ENCODE measurements at places on chromosomes 5 and 9.

DNA sequence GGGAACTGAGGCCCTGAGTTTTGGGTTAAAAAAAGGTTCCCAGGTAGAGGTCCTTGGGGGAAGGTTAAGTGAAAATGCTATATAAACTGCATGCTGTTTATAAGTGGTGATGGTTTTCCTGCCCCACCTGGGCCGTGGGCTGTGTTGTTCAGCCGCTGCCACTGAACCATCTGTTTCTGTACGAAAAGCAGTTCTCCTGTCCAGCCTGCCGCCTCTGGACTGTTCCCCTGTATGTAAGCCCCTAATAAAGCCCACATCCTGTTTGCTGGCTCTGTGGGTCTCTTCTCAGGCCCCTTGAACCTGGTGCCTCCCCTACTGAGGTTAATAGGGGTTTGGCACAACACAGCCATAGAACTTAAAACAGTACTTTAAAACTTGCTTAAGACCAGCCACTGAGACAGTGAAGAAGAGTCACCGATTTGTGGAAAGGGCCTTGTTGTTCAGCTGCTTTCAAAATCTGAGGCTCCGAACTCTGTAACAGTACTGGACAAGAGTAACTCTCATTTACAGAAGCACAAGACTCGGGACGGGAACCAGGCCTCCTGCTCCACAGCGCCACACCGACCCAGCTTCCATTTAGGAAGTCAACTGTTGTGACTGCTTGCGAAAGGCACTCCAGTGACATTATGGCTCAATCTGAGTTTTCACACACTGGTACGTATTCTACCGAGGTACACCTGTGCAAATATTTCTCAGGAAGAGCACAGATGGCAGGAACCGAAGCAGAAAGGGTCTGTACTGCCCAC is 192.5 kb downstream of the CDK5RAP2 start:
- DNase-seq = no peak

DNA sequence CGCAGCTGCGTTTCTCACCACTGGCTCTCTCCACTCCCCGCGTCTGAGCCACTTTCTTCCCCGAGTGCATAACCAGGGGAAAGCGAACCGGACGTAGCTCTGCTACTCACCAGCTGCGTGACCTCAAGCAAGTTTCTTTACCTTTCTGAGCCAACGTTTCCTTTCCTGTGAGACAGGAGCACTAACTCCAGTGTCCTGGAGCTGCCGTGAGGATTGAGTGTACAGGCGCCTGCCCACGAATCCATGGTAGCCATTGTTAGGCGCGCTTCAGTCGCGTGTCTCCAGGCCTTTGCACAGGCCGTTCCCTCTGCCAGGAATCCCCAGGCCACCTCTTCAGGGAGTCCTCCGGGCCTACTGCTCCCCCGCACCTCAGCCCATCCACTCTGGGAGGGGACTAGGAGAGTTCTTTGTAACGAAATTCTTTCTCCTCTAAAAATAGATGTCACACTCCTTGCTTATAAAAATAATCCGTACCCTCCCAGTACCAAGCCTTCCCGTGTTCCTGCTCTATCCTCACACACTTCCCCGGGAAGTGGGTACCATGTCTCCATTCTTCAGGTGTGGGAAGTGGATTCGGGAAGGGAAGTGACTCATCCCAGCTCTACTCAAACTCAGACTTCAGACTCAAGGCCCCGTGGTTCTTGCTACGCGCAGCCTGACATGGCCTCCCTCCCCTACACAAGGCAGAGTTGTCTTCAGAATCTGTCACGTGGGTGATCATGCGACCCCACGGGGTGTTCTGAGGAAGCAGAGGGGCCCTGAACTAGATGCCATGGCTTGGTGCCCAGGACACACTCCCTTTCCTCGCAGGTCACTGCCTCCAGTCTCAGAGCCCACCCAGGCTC is 16.1 kb upstream of the CRB2 start:
- DNase-seq = peak; percentile 62

- DNase-seq = no peak
Measured at GRCh38 chr9:33765411-33765810, 29.9 kb upstream of the PRSS3 start.

GRCh38 chr9:107784235-107784958 is 294.8 kb upstream of the KLF4 start:
- peak; percentile 30 for DNase-seq

DNA sequence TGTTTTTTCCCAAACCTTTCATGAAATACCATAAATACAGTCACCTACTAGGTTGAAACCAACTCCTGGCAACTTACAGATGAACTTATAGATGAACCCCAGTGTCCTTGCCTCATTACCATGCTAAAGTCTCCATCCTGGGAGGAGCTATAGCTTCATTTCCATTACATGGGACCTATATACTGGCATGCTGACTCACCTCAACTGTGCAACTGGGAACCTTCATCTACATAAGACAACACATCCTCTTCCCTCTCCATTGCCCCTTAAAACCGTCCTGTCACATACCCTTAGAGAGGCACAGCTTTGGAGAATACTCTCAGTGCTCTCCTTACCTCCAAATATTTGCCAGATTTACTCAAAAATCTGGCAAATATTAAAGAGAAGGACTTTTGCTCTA is 638.3 kb downstream of the HTR1A start:
- no peak for DNase-seq

DNA sequence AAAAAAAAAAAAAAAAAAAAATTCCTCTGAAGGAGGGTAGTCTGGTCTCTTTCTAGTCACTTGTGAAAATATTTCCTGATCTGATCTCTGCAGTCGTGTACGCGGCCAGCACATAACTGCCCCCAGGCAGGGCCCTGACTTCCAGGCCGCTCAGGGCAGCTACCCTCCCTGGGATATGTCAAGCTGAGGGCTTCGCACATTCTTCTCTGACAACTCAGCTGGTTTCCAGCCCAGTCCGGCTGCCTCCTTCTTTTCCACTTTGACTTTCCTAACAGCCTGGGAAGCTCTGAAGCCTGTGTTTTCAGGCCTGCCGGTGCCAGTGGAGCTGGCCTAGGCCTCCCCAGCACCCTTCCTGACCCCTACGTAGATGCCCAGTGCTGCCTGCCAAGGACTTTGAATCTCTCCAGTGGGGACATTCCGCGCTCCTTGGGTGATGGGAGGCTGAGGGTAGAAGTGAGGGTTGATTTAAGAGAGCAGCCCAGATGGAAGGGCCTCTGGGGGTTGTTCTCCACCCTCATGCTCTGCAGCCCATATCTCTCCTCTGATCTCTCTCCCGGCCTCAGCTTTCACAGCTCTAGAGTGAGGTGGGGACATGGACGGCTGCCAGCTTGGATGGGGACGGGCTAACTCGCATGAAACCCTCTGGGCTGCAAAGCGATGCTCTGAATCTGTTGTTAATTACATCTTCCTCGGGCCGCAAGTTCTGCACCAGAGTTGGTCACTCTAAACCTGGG is 20.7 kb downstream of the COL5A1 start:
- no peak for DNase-seq

DNA sequence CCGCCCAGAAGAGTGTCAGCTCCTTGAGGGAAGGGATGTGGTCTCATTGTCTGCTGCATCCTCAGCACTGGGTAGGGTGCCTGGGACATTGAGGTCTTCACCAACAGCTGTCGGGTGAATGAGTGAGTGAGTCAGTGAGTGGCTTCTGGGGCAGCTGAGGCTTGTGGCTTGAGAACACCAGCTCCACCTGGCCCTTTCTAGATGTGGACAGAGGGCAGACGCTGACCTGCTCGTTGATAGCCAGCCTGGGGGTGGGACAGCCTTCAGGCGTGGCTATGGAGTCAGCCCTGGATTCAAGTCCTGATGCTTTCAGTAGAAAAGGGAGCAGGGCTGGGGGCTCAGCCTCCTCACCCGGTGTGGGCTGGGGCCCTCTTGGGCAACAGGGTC is 215.1 kb downstream of the C9orf50 start:
- no peak for DNase-seq

DNA sequence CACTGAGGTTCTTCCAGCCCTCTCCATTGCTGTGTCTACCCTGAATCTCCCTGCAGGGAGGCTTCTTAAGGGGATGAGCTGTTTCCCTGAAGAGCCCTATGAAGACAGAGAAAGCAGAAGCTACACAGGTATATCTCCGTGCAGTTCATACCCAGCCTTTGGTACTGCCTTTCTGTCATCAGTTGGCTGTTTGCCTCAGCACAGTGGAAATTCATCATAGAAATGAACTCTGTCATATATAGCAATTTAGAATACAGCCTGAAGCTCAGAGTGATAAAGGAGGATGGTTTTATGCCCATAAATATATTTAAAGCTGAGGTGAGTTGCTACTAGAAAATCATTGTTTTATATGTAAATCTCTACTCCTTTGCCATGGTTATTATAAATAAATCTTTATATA is 42.6 kb upstream of the KCNN2 start:
- DNase-seq = no peak

DNA sequence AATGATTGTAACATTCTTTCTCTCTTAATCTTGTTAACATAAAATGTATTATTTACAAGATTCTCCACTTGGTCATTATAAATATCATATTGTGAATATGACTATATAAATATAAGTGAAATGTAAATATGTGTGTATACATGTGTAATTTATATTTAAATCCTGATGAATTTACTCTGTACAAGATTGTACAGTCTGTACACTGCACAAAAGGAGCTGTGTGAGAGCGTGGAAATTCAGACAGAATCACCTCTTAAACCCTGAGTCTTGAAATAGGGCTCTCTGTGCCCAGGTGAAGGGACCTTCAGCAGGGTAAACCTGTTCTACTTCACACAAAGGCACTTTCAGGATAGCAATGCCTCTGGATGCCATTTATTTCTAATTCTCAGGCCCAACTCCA is 456.0 kb downstream of the SEMA5A start:
- DNase-seq = no peak

- DNase-seq = no peak
Measured at GRCh38 chr9:72065076-72065475, 4.7 kb upstream of the C9orf57 start.

DNA sequence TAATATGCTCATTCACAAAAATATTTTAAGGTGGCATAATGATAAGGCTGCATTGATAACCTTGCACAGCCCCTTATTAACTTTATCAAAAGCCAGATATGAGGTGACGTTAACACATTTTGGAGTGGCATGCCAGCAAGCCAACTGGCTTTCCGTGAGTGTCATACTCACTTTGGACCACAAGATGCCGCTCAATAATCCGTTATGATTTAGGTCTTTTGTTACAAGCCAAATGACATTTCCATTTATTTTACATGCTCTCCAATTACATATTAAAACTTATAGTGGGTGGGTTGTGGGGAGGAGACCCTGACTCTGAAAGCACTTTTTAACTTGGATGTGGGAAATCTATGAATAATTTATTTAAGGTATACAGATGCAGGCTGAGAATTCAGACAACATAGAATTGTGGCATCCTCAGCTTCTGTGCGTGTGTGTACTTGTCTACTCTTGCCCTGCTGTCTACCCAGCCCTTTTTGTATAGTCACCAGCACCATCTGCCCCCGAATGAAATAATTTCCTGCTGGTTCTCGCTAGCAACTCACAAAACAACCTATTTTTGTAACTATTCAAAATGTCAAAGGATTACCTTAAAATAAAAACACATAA is 305.1 kb downstream of the PSAT1 start:
- peak; percentile 13 for DNase-seq

DNA sequence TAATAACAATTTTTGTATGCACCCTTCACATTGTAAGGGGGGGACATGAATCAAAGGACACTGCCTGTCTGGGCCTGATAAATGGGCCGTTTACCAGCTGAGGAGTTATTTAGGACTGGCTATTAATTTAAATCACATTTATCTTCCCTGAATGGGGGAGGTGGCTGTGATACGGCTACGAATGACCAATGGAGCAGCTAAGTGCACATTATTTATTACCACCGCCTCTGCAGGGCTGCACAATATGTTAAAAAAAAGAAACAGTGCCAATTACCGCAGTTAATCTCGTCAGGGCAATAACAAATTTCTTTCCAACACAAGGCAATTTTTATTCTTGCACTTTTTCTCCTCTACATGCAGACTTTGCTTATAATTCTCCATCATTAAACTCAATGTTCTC is 318.4 kb downstream of the IRX2 start:
- no peak for DNase-seq

GRCh38 chr9:133837627-133838597 is 99.8 kb upstream of the SARDH start:
- no peak for DNase-seq

DNA sequence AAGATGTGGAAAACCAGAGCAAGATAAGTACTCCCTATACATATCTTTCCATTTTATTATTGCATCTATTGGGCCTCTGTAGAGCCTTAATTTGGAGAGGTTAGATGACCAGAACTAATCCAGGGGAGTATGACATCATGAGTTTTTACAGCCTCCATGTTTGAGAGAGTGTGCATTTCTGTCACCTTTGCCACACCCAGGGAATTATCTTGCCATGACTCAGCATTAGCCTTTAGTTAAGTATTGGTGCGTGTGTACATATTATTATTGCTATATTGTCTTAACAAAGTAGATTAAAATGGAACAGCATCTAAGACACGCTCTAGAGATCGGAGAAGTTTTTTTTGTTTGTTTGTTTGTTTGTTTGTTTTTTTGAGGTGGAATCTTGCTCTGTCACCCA is 27.6 kb downstream of the DIMT1 start:
- DNase-seq = no peak

- no peak for DNase-seq
Measured at GRCh38 chr9:94606646-94607422, 13.2 kb upstream of the FBP2 start.

DNA sequence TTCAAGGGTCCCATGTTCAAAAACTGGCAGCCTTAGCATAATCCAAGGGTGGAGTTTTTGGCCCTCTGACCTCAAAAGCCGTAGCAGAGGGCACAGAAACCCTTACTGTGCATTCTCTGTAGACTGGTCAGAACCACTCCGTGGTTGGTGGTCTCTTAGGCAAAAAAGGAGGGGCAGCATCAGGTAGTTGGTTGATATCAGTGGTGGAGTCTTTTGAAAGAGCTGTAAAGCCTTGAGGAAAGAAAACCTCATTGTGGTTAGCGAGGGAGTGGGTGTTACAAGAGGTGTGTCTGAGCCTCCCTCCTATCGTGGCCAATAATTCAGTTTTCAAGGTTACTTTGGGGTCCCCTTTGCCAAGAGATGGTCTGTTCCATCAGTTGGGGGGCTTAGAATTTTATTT is 40.9 kb downstream of the ARHGEF28 start:
- DNase-seq = no peak

DNA sequence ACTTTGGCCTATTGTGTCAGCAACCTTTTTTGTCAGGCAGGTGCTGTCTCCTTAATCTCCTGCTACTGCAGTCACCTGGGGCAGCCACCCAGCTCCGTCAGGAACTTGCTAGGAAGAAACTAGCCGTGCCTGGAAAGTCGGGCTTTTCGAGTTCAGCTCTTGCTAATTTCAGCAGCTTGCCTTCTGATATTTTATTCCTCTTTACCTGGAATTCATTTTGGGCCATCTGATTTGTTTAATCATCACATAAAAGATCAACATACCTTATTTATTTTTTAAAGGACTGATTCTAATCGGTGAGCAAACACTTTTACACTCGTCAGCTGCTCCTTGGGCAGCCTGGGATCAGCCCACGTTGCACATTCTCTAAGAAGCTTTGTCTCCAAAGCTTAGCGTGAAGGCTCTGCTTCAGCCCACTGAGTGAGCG is 42.2 kb downstream of the PRLR start:
- no peak for DNase-seq

- no peak for DNase-seq
Measured at GRCh38 chr9:77532607-77533006, 115.5 kb downstream of the GNA14 start.

All from MV-4-11 (cell line).